Left lobe of liver (tissue), 2 donors: ENCODE measurements at places on chromosomes 1 and 21.
A peak's percentile ranks its signal among the peaks of the same experiment; 100 is the strongest.

DNA sequence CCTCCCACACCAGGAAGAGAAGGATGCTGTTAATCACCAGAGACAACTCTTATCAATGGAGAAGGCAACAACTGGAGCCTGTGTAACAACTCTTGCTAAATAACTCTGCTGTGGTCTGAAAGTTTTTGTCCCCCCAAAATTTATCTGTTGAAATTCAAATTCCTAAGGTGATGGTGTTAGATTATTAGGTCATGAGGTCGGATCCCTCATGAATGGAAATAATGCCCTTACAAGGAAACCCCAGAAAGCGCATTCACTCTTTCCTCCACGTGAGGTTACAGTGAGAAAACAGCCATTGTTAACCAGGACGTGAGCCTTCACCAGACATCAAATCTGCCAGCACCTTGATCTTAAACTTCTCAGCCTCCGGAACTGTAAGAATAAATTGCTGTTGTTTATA is 141.9 kb upstream of the CXADR start:
- DNase-seq, result no peak

GRCh38 chr1:4848431-4848830 is 194.0 kb downstream of the AJAP1 start:
- no peak for DNase-seq

GRCh38 chr1:157147906-157148700 is 9.9 kb upstream of the ETV3 start:
- DNase-seq, result no peak

DNA sequence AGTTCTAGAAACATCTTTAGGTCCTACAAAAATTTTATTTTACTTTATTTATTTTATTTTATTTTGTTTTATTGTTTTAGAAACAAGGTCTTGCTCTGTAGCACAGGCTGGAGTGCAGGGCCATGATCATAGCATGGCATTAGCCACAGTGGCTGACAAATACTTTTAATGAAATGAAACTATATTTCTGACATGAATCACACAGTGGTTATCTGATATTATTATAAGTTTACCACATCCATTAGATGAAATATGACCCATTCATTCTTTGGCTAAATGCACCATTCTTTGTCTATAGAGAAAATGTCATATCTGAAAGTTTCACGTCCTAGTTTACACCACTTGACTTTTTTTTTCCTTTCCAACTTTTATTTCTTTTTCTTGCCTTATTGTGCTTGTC is 613.4 kb upstream of the ADAMTS5 start:
- no peak for DNase-seq

DNA sequence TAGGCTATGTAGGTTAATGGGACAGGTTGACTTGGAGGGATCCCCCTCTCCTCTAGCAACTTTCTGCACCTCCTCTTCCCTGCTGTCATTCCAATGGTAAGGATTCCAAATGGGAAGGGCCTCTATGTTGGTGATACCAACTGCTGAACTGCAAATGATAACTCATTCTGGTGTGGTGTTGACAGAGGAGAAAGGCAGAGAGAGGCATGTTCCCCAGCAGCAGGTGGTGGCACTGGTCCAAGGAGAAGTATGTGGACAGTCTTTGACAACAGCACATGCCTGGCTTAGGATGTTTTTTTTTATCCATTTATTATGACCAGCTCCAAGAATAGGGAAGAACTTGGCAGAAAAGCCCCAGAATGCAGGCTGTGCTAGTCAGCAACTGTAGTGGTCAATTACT is 19.6 kb upstream of the SPAG17 start:
- DNase-seq, result no peak

DNA sequence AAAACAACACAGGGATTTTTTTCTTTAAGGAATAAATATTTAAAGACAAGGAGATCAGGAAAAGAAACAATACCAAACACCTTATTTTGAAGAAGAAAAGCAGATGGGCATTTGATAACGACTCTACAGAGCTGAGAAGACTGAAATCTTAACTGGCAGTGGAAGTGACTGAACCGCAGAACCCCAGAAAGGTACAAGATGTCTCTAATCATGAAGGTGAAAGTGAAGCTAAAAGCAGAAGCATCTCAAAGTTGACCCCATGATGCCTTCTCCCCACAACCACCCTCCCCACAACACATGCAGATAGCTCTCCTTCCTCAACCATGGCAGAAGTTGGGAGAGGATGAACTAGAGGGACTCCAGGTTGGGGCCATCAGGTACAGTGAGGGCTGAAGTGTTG is 129.6 kb downstream of the ZNF648 start:
- no peak for DNase-seq

- DNase-seq, result no peak
These were observed 156.9 kb downstream of the RUNX1 start for GRCh38 chr21:34892209-34892608.

DNA sequence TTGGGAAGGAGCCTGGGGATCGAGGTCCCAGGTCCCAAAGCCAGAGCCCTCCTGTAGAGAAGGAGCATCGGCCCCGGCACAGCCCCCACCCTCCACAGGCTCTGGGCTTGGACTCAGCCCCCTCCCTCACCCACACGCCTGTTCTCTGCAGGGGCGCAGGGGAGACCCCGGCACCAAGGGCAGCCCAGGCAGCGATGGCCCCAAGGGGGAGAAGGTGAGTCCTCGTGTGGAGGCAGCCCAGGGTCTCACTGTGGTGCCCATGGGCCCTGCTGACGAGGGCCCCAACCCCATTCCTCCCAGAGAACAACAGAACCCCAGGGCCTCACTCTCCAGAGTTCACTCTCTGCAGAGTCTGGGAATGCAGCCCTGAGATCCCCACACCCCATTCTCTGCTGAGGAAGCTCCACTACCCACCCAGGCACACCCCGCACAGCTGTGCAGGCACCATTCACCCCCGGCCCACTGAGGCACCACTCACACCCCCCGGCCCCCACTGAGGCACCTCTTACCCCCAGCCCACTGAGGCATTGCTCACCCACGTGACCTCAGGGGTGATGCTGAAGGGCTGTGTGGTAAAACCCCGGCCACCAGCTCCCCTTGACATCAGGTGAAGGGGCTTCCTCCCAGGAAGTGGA is 21.8 kb downstream of the COL6A2 start:
- peak; percentile 36 for DNase-seq

DNA sequence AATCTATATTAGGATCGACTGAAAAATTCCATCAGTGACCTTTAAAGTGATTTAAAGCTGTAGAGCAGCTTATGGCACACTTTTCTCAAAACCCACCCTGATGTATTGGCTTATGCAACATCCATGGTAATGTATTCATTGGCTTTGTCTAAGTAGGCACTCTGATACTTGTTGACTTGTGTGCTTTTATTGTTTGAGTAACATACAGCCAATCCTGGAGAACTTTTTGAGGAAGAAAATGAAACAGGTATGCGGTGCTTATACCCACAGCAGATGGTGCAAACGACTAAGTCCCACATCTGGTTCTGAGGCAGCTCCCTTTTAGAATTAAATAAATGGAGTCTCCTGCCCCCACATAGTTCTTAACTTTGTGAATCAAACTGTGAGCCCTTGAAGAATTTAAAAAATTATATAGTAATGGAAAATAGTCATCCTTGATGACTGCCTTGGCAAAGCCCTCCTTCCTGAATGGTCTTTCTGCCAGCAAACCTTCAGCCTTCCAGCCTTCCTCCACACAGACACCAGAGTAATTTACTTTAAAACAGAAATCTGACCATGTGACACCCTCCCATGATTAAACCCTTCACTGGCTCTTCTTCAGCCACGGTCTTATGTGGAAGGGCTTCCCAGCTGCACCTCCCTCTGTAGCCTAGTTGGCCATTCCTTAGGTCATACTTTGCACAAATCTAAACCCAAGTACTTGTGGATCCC is 116.0 kb downstream of the BCAR3 start:
- no peak for DNase-seq

DNA sequence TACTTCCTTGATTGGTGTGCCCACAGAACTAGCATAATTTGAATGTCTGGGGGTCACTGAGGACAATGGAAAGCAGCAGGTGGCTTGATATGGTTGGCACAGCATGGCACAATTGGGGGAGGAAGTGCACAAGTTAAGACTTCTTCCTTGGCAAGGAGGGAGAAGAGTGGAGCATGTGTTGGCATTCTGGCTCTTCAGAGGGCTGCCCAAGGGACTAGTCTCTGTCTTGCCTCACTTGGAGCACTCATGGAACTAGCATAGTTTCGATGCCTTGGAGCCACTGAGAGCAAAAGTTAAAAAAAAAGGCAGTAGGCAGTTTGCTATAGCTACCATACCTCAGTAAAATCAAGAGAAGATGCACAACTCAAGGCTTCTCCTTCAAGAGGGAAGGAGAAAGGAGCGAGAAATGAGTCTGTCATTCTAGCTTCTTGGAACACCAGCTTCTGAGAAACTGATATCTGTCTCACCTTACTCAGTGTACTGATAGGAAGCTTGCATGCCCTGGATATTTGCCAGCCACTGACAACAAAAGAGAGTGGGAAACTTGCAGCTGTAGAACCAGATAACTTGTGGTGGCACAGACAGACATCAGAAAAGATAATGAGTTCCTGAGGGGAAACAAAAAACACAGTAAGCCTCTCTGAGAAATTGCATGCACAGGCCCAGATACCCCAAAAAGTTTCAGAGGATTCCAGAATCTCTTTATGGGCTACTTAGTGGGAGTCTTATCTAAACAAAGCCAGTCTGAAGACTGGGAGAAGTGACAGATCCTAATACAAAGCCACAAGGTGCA is 207.5 kb upstream of the SAMSN1 start:
- no peak for DNase-seq

GRCh38 chr1:226912587-226913176 is 27.4 kb upstream of the COQ8A start:
- peak; percentile 77 for DNase-seq

DNA sequence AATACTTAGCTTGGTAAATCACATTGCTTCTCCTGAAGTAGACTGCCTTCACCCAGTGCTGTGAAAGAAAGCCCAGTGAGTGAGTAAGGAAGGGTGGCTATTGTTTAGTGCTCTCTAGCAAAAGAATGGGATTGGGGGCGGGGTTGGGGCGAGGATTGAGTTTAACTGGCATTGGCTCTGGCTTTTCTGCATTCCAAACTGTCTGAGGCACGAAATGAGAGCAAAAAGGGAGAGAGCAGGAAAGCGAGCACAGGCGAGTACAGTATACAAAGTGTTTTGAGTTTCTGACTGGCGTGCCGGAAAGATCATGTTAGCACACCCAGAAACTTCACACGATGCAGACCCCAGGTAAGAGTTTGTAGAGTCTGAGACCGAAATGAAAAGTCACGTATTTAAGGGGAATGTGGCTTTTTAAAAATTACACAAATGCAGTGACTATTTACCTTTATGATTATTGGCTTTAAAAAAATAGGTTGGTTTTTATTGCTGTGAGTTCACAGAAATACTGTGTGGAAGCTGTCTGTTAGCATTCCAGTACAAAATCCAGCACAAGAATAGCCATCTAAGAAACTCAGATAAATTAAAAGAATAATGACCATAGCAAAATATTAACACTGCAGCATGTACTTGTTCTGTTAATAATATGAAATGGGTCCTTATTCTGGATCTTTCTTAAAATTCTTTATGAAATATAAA is 155.4 kb downstream of the CLEC20A start:
- no peak for DNase-seq

DNA sequence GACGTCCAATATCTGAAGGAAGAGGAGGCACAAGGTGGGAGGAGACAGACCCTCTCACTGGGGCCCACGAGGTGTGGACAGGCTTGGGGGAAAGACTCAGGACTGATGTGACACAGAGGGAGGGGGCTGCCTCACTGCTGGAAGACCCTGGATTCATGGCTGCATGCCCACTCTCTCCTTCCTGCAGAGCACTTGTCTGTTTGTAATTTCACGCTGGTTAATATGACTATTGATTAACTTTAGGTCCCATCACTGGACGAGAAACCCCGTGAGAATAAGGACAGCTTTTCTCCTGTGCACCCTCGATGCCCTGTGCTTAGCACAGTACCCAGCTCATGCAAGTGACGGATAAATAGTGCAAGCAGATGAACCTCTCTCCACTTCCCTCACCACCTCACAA is 35.1 kb downstream of the CACNA1S start:
- DNase-seq, result no peak

DNA sequence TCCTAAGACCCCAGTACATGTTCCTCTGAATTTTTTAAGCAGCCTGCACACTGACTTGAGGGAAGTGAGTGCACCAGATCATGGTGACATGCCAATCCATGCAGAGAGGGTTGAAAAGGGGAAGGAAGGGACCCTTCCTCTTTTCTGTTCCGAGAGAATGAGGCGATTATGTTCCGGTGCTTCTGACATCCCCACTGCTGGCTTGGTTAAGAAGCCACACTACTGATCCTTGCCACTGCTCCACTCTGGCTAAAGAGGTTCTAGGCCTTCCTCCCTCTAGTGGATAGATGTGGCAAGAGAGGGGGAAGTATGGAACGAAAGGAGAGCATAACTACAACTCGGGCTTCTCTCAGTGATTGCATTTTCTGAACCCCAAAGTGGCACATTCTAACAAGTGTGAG is 1.8 kb upstream of the CYB5R1 start:
- no peak for DNase-seq

DNA sequence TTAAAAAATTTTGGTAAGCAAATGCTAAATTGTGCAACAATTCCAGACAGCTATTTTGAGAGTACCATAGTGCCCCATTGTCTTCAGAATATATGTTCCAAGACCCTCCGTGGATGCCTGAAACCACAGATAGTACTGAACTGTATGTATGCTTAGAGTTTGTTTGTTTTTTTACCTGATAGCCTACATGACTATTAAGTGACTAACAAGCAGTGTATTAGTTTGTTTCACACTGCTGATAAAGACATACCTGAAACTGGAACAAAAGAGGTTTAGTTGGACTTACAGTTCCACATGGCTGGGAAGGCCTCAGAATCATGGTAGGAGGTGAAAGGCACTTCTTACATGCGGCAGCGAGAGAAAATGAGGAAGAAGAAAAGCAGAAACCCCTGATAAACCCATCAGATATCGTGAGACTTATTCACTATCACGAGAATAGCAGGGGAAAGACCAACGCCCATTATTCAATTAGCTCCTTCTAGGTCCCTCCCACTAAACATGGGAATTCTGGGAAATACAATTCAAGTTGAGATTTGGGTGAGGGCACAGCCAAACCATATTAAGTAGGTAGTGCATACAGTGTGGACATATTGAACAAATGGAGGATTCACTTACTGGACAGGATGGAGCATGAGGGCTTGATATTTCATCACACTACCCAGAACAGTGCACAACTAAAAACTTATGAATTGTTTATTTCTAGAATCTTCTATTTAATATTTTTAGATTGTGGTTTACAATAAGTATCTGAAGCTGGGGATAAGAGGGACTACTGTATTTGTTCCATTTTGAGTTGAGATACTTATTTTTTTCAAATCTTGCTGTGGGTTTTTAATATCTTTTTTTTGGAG is 78.5 kb downstream of the LHX9 start:
- DNase-seq, result no peak

DNA sequence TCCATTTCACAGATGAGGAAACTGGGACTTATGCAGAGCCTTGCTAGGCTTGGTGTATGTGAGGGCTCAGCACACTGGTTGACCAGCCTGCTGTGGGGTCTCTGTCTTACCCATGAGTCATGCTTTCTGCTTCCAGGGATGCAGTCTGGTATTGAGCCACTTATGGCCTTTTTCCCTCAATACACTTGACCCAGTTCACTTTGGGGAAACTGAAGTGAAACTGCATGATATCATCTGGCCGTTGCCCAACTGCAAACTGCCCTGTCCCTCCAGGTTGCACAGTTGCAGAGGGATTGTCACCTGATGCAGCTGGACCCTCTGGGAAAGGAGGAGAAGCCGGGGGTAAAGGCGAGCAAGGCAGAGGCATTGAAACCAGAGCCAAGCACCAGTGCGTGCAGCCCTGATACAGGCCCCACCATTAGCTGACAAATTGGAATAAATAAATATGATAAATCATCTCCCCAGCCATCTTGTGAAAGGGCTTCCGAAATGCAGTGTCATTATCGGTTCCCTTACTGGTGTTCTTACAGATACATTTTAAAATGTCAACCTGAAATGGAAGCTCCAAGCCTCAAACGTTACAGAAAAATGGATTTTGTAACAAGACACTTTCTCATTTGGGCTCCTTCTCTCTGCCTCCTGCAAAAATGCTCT is 39.3 kb upstream of the DUSP10 start:
- no peak for DNase-seq
